ENCODE measurements at places on chromosomes 7 and 10.

GRCh38 chr7:117706210-117706609 is 167.0 kb downstream of the CTTNBP2 start:
- no peak for DNase-seq

DNA sequence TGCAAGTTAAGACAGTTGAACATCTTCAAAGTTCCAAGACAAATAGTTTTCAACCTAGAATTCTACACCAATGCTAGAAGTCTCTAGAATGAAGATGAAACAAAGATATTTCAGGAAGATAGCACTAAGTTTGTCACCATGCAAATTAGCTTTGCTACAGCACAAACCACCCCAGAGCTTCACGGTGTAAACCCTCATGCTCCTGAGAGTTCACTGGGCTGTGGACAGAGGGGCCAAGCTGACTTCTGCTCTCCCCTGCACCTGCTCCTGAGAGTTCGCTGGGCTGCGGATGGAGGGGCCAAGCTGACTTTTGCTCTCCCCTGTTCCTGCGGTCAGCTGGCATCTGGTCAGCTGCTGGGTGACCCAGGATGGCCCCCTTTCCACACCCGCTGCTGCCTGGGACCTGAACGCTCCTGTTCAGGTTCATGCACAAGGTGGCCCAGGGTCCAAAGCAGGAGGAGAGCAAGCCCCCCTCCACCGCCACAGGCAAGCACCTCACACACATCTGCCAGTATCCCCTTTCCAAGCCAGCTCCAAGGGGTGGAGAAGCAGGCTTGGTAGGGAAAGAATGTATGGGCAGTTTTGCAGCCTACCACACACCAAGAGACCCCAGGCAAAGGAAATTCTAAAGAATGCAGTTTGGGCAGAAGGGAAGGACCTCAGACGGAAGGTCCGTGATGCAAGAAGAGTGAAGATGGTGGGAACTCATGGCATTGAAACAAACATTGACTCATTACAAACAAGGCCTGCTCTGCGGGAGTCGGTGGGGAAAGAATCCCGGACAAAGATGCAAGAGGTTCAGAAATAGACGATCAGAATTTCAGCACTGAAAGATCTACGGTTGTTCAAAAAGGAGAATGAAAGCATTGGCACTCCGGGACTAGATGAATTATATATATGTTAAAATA is 137.8 kb upstream of the PPP2R2D start:
- no peak for DNase-seq

GRCh38 chr10:117720931-117721835 is 178.6 kb downstream of the EMX2 start:
- DNase-seq, result no peak

DNA sequence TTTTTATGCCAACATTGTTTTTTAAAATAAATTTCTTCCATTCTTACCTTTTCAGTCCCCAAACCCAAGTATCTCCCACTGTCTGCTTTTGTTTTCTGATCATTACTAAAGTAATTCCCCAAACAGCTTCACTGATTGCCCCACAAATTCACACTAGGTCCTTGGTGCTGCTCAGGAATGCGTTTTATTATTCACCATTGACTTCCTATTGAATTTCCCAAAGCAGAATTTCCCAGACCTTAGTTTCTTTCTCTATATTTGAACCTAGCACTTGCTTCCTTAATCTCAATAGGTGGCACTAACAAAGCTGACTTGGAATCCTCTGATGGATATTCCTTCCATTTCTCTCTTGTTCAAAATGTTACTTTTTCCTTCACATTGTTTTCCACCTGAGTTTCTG is 52.2 kb downstream of the FZD1 start:
- DNase-seq, result peak; percentile 65

- no peak for DNase-seq
Observed at GRCh38 chr10:98481404-98481945, 34.7 kb upstream of the HPS1 start.

- DNase-seq, result no peak
Observed at GRCh38 chr7:118615681-118616080, 391.2 kb downstream of the ANKRD7 start.

DNA sequence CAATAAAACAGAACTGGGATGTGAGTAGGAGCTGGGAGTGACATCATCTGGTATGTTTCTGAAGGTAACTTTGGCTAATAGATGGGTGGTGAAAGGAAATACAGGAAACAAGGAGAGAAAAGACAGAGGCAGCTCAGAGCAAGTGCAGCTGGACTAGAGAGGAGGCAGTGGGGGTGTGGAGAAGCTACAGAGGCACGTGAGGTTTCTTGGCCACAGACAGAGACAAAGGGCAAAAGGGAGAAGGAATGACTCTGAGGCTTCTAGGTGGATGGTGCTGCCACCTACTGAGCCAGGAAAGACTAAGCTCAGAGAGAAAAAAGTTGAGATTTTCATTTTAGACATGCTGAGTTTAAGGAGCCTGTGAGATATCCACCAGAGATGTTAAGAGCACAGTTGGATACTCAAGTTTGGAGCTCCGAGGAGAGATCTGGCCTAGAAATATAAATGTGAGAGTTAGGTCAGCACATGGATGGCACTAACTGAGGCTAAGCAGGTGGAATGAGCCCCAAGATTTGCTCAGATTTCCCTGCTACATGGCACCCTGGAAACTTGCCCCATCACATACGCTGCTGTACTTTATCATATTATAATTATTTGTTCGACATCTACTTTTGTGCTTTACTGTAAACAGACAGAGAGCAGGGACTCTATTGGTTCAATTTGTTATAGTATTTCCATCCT is 293.0 kb upstream of the IMMP2L start:
- DNase-seq, result peak; percentile 45

GRCh38 chr7:33421429-33421828 is 292.1 kb downstream of the BBS9 start:
- no peak for DNase-seq

- peak; percentile 52 for DNase-seq
Observed at GRCh38 chr7:101743241-101743994, 74.0 kb upstream of the CUX1 start.

GRCh38 chr10:91590904-91591796 is 41.7 kb downstream of the PPP1R3C start:
- no peak for DNase-seq

- DNase-seq, result no peak
Observed at GRCh38 chr7:143367972-143368371, 5.5 kb upstream of the FAM131B start.

- DNase-seq, result peak; percentile 89
Observed at GRCh38 chr7:99380823-99381663, 6.5 kb downstream of the ARPC1B start.

GRCh38 chr7:106778656-106779250 is 86.3 kb upstream of the PIK3CG start:
- no peak for DNase-seq

GRCh38 chr7:113283861-113284260 is 165.5 kb upstream of the SMIM30 start:
- DNase-seq, result no peak

Data from suppressor macrophage treated with lipopolysaccharide for 1 hour (primary cell).